Anterior cingulate cortex (tissue), 58 donors: ENCODE measurements at places on chromosomes 5 and 9.

DNA sequence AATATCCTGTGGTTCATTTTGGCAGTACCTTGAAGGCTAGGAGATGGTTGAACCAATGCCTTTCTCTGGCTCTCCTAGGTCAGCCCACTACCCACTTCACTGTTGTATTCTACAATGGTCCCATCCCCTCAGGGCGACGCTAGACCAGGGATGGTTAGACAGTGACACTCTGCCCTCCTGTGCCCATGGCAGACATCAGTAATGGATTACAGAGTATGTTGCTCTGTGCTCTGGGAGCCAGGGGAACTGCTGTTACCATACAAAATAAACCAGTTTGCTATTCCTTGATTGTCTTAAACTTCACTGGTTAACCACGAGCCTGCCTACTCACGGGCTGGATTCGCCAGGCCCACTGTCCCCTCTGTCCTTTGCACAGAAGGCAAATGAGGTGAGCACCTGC, 33.7 kb downstream of the NCS1 start:
- DNase-seq = no peak

- no peak for DNase-seq
Observed at GRCh38 chr9:110089681-110090370, 118.1 kb downstream of the C9orf152 start.

GRCh38 chr5:133387091-133387490, 225.2 kb downstream of the FSTL4 start:
- DNase-seq = no peak

GRCh38 chr9:70954126-70954525, 167.3 kb downstream of the TRPM3 start:
- DNase-seq = no peak

- DNase-seq = no peak
Observed at GRCh38 chr9:137484551-137485315, 25.6 kb upstream of the NSMF start.

DNA sequence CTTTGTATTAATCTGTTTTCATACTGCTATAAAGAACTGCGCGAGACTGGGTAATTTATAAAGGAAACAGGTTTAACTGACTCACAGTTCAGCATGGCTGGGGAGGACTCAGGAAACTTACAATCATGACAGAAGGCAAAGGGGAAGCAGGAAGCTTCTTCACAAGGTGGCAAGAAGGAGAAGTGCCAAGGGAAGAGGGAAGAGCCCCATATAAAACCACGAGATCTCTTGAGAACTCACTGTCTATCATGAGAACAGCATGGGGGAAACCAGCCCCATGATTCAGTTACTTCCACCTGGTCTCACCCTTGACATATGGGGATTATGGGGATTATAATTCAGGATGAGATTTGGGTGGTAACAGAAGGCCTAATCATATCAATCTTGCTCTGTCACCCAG, 60.9 kb upstream of the CHD1 start:
- DNase-seq = no peak

DNA sequence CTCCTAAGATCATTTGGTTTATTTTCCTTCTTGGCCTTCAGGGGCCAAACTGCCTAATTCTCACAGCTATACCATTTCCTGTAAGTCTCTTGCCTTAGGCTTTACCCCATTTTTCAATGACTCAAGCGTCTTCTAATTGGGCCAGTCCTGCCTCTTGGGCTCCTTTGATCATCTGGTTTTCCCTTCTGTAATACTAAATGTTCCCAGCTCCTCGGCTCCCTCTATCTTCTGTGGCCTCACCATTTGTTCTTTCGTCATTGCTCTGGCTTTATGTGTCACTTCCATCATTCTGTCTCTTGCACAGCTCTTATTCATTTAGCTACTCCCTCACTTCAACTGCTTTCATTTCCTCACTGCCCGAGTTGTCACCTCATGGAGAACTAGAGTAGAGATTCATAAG, 14.5 kb upstream of the SPINK7 start:
- no peak for DNase-seq

DNA sequence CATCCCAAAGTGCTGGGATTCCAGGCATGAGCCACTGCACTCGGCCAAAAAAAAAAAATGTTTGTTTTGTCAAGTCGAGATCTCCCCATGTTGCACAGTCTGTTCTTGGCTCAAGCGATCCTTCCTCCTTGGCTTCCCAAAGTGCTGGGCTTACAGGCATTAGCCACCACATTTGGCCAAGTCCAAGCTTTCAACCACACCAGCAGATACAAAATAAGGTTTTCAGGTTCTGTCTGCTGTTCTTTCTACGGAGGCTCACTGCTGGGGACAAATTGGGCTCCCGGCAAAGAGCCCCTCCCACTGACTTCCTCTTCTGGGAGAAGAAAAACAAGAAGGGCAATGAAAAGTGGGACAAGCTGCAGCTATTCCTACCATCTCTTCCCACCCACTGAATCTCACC, 37.6 kb upstream of the GGTA1 start:
- no peak for DNase-seq

DNA sequence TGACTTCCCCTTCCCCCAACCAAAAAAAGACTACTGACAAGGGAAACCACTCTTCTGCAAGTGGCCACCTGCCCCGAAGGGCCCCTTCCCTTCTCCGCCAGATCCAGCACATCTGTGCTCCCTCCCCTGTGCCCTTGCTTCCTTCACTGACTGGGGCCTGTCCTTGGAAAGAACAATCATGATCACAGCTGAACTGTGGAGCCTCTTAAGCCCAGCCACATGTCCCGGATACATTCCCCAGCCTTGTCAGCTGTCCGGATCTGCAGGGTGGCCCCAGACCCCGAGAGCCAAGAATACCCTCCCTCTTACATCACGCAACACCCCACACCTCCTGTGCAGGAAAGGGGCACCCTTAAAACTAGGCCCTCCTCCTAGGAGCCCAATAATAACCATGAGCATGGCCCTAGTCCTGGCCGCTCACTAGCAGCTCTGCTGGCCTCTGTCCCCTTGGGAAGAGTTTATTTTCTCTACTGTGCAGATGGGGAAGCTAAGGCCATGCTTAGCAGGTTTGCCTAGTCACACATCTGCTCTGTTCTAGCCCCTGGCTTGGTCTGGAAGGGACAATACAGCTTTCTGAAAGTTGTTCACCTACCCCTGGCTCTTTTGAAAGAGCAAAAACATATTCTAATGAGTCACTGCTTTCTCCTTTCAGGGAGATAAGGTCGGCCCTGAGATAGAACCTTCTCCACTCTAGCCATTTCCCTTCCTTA, 3.8 kb downstream of the SPRY4 start:
- DNase-seq = no peak

GRCh38 chr5:39167972-39168342, 51.4 kb downstream of the FYB1 start:
- no peak for DNase-seq

DNA sequence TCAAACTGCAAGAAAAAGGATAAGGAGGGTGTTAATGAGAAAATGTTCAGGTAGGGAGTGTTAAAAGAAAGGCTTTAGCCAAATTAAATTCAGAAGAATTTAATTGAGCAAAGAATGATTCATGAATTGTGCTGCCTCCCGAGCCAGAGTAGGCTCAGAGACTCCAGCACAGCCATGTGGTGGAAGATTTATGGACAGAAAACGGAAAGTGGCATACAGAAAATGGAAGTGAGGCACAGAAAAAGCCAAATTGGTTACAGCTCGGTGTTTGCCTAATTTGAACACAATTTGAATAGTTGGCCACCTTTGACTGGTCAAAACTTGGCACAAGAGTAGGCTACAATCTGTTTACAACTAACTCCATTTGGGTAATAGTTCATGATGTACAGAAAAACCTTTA, 9.6 kb upstream of the SLC30A5 start:
- DNase-seq = no peak

DNA sequence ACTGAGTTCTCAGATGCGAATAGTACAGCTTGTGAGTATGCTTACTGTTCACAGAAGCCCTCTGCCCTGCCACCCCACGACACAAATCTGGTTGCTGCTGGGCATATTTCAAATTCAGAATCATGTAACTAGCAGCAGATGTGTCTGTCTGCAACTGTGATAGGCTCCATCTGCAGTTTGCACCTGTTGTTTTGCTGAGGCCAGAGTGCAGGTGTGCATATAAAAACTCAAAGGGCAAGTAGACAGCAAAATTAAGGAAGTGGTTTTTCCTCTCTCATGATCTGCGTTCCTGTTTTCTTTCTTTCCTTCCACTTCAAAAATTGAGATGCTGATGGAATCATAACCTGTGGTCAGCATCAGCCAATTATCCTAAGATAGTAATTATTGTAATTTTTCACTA, 1000.5 kb downstream of the PTPRD start:
- DNase-seq = no peak

GRCh38 chr5:140324617-140325241, 21.7 kb downstream of the HBEGF start:
- no peak for DNase-seq

DNA sequence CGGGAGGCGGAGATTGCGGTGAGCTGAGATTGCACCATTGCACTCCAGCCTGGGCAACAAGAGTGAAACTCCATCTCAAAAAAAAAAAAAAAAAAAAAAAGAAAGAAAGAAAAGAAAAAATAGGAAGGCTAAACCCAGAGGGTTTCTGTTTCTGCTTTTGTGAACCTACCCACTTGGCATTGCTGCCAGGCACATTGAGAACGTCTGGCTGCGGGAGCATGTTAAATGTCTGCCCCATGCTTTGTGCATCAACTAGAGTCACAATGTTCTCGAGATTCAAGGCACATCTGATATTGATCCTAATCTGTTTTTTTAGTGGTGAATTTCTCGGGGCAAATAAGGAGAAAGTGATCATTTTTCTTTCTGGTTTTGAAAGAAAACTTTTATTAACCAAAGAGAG, 2.8 kb downstream of the SLC25A25 start:
- no peak for DNase-seq

- DNase-seq = peak; percentile 76
Observed at GRCh38 chr9:128575469-128575868, 23.1 kb downstream of the SPTAN1 start.

DNA sequence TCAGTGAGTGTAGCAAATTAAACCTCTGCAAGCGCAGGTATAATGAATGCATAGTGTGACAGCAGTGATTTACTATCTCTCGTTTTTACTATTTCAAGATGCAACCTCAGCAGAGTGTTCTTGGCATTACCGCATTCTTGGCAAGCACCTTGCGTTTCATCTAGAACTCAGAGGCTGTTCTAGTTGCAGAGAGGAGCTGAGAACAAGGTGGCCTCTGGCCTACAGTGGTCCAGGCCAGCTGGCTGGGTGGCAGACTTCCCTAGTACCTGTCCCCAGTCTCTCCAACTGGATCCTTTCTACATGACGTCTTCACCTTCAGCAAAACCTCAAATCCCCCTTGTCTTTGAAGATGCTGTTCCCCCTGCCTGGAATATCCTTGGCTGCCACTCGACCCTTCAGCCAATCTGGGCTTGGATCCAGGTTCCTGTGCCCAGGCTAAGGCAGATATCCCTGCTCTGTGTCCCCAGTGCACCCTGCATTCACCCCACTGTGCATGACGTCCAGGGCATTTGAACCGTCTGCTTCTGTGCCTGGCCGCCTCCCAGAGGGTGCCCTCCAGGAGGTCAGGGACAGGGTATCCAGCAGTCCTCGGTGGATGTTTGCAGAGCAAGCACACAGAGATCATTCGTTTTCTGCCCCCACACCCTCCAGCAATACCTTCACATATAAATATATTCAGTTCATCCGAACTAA, 120.4 kb upstream of the CPEB4 start:
- DNase-seq = no peak

DNA sequence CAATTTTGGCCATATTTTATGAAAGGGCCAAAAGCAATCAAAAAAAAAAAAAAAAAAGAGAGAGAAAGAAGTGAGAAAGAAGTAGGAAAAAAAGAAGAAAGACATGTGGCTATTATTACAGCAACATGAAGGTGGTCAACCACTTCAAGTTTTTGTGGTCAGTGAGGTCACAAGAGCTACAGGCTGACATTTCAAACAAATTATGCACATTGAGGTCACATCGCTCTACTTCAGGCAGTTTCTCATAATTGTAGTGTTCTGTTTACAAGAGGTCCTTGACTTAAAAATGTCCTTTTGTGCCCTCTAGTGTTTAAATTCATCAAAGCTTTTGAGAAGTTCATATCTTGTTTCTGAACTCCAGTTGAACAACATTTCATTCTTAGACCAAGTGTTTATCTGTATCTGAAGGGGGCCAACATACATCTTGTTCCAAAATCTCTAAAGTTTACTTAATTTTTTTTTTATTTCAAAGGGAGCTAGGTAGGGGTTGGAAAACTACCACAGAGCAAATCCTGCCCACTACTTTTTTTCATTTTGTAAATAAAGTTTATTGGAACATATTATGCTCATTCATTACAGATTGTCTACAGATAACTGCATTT, 513.1 kb downstream of the PDE4D start:
- no peak for DNase-seq

DNA sequence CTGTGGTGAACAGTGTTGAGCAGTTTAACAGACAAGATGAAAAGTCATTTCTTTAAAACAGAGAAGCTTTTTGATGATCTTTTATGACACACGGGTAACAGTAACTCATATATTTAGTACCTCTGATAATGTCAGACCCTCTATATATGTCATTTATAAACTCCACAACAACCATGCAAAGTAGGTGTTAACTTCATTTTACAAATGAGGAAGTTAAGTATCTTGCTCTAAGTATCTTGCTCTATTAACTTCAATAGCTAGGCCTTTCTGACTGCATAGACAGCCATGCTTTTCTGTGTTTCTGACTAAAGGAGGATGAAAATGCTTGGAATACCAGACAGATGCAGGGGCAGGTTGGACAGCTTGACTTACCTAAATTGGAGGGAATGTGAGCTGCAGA, 1.8 kb downstream of the NUDT2 start:
- no peak for DNase-seq

DNA sequence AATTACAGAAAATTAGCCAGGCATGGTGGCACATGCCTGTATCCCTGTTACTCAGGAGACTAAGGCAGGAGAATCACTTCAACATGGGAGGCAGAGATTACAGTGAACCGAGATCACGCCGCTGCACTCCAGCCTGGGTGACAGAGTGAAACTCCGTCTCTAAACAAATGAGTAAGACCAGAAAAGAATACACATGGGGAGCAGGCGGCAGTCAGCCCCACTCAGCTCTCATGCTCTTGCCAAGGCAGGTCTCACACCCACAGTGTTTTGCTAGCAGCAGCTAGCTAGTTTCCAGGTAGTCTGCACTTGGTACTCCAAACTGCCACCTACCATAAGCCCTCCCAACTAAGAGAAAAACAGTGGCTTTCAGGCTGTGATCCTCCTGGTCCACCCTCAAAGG, 722.3 kb upstream of the CTNND2 start:
- DNase-seq = no peak

- no peak for DNase-seq
Observed at GRCh38 chr9:116797276-116797675, 110.2 kb downstream of the TRIM32 start.

DNA sequence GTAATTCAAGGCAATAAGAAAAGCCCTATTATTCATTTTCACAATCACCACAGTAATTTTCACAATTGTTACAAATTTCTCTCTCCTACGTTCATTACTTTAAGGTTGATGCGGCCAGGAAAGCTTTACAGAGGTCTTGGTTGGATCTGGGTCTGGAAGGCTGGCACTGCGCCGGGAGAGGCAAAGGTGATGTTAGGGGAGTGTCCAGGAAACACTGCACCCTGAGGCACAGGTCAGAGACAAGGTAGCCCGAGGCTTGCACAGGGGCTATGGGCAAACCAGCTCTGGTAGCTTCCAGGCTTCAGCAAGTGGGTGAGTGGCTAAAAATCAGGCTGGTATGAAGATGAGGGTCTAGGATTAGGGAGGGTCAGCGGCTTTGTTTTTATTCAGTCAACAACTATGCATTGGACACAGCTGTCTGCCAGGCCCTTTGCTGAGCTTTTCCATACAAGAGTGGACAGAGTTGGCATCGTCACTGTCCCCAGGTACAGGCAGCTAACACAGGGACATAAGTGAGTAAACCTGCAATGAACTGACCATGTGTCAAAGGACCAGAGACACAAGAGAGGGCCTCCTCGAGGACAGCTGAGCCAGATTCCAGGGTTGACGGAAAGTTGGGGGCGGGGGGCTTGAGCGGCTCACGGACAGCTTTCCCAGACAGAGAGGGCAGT, 12.4 kb upstream of the TENT4A start:
- DNase-seq = no peak
